ENCODE measurements at places on chromosomes 6 and 20.

GRCh38 chr20:46791722-46792416 is 82.4 kb downstream of the SLC2A10 start:
- no peak for DNase-seq

- DNase-seq = no peak
Measured at GRCh38 chr6:168517742-168518347, 76.9 kb downstream of the SMOC2 start.

GRCh38 chr6:110255211-110255750 is 75.1 kb downstream of the CDC40 start:
- DNase-seq = no peak

GRCh38 chr6:89580997-89581666 is 57.4 kb downstream of the LYRM2 start:
- DNase-seq = no peak

DNA sequence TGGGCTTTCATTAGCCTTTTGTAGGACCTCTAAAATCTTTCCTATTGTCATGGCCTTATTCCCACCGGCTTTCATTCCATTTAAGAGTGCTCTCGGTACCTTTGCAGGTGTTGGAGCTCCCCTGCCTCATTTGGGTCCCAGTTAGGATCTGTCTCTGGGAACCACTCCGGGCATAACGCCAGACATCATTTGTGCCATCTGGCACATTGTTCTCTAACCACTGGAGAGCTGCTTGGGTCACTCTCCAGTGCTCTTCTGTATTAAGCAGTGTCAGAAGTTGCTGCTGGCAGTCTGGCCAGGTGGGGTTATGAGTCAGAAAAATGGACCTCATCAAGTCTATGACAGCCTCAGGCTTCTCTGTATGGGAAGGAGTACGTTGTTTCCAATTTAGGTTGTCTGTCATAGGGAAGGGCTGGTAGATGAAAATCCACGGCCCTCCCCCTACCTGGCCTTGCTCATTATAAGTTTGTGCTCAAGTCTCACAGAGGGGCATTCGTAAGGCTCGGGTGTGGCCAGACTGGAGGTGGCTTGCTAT is 62.9 kb upstream of the MOCS1 start:
- no peak for DNase-seq

DNA sequence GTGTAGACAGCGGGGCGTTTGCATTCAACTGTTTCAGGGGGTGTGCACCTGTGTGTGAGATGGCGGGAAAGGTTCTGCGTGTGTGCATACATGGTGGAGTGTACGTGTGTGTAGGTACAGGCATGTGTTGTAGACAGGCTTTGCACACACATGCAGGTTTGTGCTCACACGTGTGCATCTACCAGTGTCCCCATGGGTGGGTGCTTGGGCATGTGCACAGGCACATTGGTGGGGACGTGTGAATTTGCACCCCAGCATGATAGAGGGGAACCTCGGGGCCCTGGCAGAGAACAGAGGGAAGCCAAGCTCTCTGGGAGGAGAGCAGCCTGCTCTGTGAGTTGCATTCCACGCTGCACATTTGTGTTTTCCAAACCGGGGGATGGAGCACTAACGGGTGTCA is 250.2 kb downstream of the PREX1 start:
- DNase-seq = no peak

DNA sequence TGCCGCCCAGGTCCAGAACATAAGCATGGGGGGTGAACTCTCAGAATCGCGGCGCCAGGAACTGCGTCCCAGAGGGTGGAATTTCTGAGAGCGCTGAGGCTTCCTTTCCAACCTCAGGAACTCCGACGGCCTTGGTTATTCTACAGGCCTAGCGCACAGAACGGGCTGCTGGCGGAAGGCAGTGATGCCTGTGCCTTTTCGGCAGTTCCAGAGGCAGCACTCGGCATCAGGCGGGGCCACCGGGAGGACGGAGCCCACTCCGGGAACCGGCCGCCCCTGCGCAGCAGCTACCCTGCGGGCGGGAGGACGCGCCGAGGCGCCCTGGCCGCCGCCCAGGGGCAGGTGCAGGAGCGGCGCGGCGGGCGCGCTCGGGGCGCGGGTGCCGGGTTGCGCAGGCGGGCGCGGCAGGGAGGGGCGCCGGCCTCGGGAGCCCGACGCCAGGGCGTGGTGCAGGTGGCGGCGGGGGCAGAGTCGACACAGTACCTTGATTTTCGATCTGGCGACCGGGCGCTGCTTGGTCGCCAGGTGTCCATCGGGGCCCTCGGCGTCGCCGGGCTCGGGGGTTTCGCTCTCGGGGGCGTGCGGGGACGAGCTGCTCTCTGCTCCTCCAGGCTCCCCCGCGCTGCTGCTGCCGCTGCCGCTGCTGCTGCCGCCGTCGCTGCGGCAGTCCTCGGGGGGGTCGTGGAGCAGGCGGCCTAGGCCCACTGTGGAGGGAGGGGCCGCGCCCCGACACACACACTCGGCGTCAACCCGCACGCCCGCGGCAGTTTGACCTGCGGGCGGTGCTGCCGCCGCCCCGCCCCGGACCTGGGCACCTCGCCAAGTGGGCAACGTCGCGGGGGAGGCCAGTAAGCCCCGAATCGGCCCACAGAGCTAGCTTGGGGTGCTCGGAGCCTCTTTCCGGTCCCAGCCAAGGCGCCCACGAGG is 1.3 kb downstream of the OVOL2 start:
- no peak for DNase-seq

GRCh38 chr20:16349523-16350260 is 223.6 kb downstream of the KIF16B start:
- no peak for DNase-seq
